ENCODE measurements at places on chromosomes 6 and 20. TPM values are rescaled to one million over a fixed set of nuclear protein-coding genes. Genes with fewer than 3 reads are reported as not detected.

SCGN gene
- total RNA-seq, result 0.30 TPM

PAK5 gene
- total RNA-seq, result not detected

GGT7 gene
- 5.7 TPM for total RNA-seq

TBX18 gene
- 18.9 TPM for total RNA-seq

SLC35B2 gene
- 66.9 TPM for total RNA-seq

SIRPD gene
- total RNA-seq, result not detected

ETV7 gene
- total RNA-seq, result 0.08 TPM

SOBP gene
- total RNA-seq, result 0.60 TPM

GFRA4 gene
- total RNA-seq, result not detected

LAMA2 gene
- total RNA-seq, result 0.70 TPM

MROH8 gene
- total RNA-seq, result 1.1 TPM

ZNF334 gene
- total RNA-seq, result not detected

FRK gene
- 1.0 TPM for total RNA-seq
